ENCODE measurements at places on chromosomes 2 and 18. TPM values are rescaled to one million over a fixed set of nuclear protein-coding genes. Genes with fewer than 3 reads are reported as not detected.

The LIMS2 gene
- 52.6 TPM for polyA plus RNA-seq

The PNPT1 gene
- polyA plus RNA-seq, result 14.3 TPM

DNA sequence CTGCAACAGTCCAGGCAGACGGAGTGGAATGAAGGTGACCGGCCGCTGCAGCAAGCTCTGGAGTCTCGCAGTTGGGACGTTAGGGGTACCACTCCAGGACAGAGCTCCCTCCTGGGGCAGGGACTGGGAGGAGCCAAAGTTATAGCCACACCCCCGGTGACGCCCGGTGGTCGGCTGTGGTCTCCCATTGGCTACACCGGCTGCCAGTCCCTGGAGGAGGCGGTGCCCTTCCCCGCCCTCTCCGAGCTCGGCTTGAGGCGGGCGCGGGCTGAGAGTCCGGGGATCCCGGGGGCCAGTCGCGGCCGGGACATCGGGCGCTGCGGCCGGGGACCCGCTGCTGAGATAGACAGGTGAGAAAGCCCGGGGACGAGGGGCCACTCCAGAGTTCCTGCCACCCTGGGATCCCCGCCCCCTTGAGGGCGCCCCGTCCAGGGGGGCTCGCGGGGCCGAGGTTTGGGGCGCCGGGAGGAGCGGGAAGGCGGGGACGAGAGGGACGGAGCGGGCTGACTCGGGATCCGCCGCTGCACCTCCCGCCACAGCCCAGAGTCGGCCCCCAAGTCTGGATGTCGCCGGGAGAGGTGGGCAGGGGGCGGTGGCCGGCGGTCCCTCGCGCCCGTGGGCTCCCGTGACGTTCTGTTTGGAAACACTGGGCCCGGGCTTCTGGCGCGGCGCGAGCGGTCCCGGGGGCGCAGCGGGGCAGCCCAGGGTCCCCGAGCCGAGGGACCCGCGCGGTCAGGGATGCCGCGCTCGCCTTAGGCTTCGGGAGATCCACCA lies at the start of gene PLEKHH2:
Gene PLEKHH2 (plus strand): TSS at position 231 of the 774 bp plus-strand sequence. CDS start 7,414 bp downstream, outside the sequence.
- peak; percentile 90 for DNase-seq

DNA sequence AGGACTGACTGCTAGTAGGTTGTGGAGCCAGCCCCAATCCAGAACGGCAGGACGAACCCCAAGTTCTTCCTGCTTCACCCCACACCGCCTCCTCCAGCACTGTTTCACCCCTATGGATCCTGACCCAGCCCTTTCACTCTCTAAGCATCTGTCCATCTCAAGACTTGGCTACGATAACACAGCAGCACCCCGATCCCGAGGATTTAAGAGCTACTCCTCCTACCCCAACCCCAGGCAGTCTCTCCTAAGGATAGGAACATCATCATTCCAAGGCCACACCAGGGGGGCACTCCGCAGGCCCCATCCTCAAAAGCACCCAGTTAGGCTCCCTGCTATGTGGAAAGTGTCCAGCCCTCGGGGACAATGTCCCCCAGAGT lies 645 bp downstream of the KCTD18 start:
- no peak for DNase-seq

DNA sequence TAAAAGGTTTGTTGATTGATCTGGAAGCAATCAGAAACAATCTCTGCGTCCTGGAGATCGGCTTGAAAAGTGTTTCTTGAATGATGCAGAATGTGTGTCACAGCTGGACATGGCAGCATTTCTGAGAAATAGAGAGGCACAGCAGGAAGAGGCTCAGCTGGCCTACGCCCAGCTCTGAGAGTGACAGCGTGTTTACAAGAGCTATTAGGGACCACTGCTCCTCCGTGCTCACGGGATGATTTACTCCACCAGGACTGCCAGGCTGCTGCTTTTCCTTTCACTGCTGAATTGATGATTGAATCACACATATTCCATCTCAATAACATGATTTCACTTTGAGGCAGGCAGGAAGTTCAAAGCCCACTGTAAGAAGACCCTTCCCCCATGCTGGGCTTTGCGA lies 62.8 kb downstream of the GALNT14 start:
- DNase-seq, result no peak
